ENCODE measurements at places on chromosomes 3 and 15. TPM values are rescaled to one million over a fixed set of nuclear protein-coding genes. Genes with fewer than 3 reads are reported as not detected.

Gene RTP1
- total RNA-seq: under 0.01 TPM

Gene C3orf62
- total RNA-seq: 0.28 TPM

Gene CEP97
- 11.6 TPM for total RNA-seq

Gene KCNMB2
- total RNA-seq: not detected

Gene MYO5A
- total RNA-seq: 50.2 TPM

Gene SYNPR
- not detected for total RNA-seq

Gene RBP2
- total RNA-seq: not detected

Gene CSTA
- total RNA-seq: 0.58 TPM

Gene NEK10
- total RNA-seq: 27.6 TPM

Gene NRROS
- 0.58 TPM for total RNA-seq

Gene COLQ
- under 0.01 TPM for total RNA-seq

Gene CASR
- total RNA-seq: not detected

Gene ANKUB1
- not detected for total RNA-seq

Gene LRRC15
- total RNA-seq: 0.19 TPM

Gene ZBTB20
- 11.6 TPM for total RNA-seq

Measured in regular cardiac myocyte (primary cell).